ENCODE measurements at places on chromosomes 2 and 18. TPM values are rescaled to one million over a fixed set of nuclear protein-coding genes. Genes with fewer than 3 reads are reported as not detected.

- DNase-seq, result no peak
These were observed 251.6 kb upstream of the FIGN start for GRCh38 chr2:163987175-163987940.

The CYRIA gene
- total RNA-seq, result 1.00 TPM

The VRK2 gene
- 39.1 TPM for total RNA-seq

The RAPGEF4 gene
- 0.13 TPM for total RNA-seq

- DNase-seq, result no peak
These were observed 57.4 kb upstream of the EPHA4 start for GRCh38 chr2:221629468-221629867.

The HOXD9 gene
- 1.8 TPM for total RNA-seq

GRCh38 chr2:23169896-23170295 is 215.1 kb upstream of the KLHL29 start:
- no peak for DNase-seq

DNA sequence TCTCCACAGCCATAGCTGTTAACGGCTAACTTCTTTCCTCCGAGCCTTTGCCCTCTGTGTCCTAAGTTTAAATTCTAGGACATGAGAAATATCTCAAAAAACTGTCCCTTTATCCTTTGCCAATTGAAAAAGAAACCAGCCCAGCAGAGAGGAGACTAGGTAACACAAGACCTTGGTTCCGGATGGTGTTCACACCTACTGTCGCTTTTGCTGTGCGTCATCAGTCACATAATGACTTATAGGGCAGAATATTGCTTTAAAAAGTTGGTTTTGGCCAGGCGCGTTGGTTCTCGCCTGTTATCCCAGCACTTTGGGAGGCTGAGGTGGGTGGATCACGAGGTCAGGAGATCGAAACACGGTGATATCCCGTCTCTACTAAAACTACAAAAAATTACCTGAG is 66.2 kb downstream of the SP3 start:
- no peak for DNase-seq

DNA sequence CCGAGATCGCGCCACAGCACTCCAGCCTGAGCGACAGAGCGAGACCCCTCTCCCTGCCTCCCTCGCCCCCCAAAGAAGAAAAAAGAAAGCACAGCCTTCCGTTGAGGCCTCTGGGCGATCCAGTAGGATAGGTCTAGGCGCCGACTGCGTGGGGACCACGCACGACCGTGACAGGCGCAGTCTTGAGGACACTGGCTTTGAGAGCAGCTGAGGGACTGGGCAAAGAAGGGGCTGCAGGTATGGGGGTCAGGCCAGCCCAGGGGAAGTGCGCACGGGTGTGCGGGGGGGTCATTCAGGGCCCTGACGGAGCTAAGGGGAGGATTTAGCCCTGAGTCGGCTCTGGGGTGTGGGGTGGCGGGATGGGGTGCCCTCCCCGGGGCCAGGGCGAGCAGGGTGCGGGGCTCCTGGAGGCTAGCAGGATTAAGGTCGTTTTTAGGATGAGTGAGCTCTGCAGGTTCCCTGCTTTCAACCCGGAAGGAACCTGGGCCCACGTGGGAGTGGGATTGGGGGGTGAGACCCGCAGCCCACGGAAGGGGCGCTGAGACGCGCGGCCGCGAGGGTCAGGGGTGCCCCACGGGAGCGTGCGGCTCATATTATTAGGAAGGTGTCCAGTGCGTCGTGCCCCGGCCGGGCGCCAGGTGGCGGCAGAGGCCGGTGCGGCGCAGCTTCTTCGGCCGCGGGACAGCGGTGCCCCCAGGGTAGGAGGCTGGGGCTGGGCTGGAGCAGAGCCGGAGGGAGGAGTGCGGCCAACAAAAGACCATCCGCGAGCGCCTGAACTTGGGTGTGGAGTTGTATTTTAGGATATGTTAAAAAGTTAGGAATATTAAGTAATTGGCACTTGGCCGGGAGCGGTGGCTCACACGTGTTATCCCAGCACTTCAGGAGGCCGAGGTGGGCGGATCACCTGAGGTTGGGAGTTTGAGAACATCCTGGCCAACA is 20.5 kb upstream of the ZNF236 start:
- DNase-seq, result peak; percentile 53

The HES6 gene
- 31.7 TPM for total RNA-seq

The PLCD4 gene
- not detected for total RNA-seq

The USP14 gene
- 38.9 TPM for total RNA-seq

GRCh38 chr18:28269750-28270149 is 92.8 kb upstream of the CDH2 start:
- DNase-seq, result no peak

GRCh38 chr2:170185319-170185718 is 7.4 kb downstream of the MYO3B start:
- DNase-seq, result no peak

DNA sequence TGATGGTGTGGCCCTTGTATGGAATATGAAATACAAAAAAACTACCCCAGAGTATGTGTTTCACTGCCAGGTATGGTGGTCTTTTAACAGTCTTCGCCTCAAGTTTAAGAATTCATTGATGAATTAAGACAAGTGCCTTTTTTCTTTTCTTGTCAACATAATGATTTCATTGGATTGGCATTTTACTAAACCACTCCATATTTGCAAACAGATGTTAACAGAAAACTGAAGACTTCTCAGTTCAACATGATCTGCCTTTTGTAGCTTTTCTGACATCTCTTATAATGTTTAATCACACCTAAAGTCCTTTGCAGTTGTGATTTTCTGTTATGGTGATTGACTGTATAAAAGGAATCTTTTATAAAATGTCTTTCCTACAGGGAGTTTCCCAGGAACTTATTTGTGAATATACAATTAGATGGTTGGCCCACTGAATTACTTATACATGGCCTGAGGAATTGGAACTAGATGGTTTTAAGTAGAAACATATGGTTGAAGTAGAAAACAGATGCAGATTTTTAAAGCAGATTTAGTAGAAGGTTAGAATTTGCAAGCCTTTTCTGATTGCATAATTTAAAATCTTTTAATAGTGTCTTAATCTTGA is 39.7 kb downstream of the DYNC1I2 start:
- no peak for DNase-seq

GRCh38 chr2:102606353-102606752 is 13.0 kb upstream of the SLC9A2 start:
- no peak for DNase-seq

DNA sequence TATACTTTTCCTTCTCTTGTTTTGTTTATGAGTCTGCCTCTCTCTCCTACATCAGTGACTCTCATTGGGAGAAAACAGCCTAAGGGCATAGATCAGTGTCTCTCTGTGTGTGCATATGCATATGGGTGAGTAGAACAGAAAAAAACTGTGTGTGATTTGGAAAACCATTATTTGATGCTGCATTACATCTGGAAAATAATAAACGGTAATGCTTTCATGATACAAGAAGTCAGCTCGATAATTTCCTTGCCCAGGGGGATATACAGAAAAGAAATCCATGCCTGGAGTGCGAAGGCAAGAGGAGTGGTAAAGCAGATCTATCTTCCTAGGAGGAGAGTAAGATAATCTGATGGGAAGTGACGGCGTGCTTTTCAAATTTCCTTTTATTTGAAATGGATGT is 221.5 kb upstream of the LYPD1 start:
- DNase-seq, result no peak

GRCh38 chr2:12990523-12990922 is 273.8 kb downstream of the TRIB2 start:
- no peak for DNase-seq

The HOXD3 gene
- 0.66 TPM for total RNA-seq

- no peak for DNase-seq
These were observed 232.2 kb downstream of the TRIB2 start for GRCh38 chr2:12948961-12949353.
